ENCODE measurements at places on chromosomes 4 and X.

- DNase-seq, result no peak
These were observed 123.2 kb downstream of the PABPC4L start for GRCh38 chr4:134078230-134078914.

DNA sequence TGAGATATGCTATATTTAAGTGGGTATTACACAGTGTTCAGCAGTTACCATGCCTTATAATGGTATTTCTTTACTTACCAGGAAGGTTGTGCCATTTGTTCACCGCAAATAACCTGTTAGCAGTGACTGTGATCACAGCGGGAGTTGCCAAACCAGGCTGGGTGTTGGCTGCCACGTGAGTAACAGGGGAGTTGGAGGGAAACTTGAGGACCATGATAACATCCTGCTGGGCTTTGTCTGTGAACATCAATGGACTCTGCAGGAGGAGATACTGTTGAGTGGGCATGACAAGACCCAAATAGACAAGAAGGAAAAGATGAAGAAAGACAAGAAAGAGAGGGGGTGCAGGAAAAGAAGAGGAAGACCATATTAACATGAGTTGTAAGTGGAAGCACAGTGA is 242.9 kb downstream of the DCLK2 start:
- no peak for DNase-seq

- no peak for DNase-seq
These were observed 238.5 kb upstream of the PGRMC2 start for GRCh38 chr4:128525992-128526630.

- no peak for DNase-seq
These were observed 1.3 kb downstream of the TMEM164 start for GRCh38 chrX:110004215-110004614.

GRCh38 chr4:134735901-134736300 is 534.3 kb upstream of the PABPC4L start:
- DNase-seq, result no peak
